Thymus (tissue), 14 donors: ENCODE measurements at places on chromosomes 16 and 17. TPM values are rescaled to one million over a fixed set of nuclear protein-coding genes. Genes with fewer than 3 reads are reported as not detected.

DNA sequence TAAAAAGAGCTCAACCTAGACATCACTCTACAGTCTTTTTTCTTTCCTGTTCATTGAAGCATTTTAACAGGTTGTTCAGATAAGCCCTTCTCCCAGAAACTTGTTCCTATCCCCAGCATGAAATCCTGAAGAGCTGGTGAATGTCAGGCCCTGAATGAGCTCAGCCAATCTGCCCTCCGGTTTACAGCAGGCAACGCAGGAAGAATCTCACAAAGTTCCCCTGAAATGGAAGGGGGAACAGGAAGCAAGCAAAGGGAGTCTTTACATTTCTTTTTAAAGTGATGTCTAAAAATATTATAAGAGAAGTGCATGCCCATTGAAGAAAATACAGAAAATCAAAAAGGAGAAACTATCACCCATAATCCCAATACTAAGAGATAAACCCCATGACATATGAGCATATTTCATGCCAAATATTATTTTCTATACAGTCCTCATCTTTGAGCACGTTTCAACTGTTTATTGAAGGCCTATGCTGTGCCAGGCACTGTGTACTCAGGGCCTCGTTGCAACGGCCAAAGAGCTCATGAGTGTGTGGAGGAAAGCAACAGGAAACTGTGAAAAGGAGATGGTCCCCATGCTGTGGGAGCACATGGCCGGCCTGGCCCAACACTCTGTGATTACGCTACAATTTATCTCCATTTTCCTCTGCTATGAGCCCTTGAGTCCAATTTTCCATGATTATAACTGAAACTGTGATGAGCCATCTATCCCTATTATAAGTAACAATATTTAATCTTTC lies 5.7 kb downstream of the TK2 start:
- DNase-seq, result no peak

DNA sequence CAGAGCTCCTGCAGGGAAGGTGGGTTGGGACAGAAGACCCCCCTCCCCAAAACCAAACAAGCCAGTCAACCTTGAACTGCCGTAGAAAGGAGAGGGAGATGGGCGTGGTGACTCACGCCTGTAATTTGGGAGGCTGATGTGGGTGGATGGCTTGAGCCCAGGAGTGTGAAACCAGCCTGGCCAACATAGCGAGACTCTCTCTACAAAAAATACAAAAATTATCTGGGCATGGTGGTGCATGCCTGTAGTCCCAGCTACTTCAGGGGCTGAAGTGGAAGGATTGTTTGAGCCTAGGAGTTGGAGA lies 42.1 kb downstream of the NT5M start:
- DNase-seq, result no peak

GRCh38 chr17:71558901-71559300 lies 561.9 kb upstream of the SOX9 start:
- DNase-seq, result no peak

GRCh38 chr17:57808882-57809281 lies 41.0 kb downstream of the MRPS23 start:
- DNase-seq, result no peak

DNA sequence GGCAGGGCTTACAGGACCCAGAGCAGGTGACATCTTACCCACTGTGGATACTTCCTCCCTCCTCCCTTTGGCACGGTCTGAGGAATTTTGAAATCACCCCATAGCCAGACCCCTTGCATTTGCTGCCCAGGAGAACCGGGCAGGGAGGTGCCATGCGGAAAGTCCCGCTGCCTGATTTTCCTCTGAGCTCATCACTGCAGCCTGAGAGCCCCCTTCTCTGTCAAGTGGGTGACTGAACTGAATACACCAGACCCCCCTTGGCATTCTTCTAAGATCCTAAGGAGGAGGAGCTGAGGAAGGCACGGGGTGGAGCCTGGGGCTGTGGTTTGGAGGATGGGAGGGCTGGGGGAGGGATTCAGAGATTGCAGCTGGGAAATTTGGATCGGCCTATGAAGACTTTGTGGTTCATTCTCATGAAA lies 173.4 kb downstream of the RAB11FIP4 start:
- no peak for DNase-seq

The ADGRG3 gene
- polyA plus RNA-seq, result 0.94 TPM

The KRT25 gene
- polyA plus RNA-seq, result 1.0 TPM

The CDRT15 gene
- 0.09 TPM for polyA plus RNA-seq
